HT1080 (cell line): ENCODE measurements at places on chromosomes 16 and 17.

GRCh38 chr17:8155996-8156245 lies 3.7 kb upstream of the PER1 start:
- no peak for DNase-seq

DNA sequence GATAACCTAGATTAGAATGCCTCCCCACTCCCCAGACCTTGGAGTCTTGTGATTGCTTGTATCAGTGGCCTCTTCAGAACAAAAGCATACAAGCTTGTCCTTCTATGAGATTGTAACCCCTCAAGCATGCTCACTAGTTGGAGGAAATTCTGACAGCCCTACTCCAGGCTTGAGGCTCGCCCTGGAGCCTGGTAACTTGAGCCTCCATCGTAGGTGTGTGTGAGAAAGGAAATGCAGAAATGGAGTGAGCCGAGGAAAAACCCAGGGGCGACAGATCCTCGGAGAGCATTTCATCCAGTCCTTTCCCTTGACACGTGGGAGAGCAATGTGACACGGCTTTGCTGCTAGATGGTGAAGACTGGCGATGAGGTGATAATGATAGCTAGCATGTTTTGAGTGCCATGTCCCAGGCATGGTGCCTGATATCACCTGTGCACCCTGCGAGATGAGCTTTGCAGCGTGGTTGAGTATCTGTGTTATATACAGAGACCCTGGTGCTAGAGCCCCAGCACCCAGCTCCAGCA lies 31.2 kb downstream of the GNAO1 start:
- no peak for DNase-seq

GRCh38 chr16:69865701-69866100 lies 85.4 kb upstream of the CLEC18A start:
- peak; percentile 72 for DNase-seq

GRCh38 chr17:79244665-79245064 lies 170.0 kb downstream of the ENGASE start:
- no peak for DNase-seq

DNA sequence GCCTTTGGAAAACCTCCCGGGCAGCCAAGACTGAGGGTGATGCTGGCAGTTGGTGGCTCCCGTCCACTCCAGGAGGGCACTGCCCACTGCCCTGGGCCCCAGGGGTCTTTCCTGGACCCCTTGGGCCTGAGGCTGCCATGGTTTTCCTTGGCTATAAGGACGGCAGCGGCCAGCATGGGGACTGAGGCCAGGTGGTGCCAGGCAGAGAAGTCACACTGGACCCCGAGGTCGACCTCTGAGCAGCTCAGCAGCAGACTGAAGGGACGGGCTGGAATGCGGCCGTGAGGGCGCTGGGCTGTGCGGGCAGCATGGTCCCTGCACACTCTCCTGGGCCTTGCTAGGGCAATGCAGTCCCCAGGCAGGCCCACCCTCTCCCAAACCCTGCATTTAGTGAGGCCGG lies 55.6 kb upstream of the GNG13 start:
- DNase-seq, result no peak

DNA sequence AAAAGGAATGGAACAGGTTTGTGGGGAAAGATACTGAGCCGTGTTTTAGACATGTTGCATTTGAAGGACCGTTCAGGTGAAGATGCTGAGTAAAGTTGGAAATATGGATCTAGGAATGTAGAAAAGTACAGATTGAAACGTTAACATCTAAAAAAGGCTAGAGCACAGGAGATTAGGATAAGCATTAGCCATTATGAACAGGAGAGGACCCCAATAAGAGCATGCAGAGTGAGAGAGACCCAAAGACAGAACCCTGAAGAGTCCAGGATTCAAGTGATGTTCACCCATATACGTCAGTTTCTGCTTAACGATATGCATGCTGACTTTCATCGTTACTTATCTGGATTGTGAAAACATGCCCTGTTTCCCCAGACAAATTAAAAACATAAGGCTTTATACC lies 140.5 kb downstream of the STX8 start:
- DNase-seq, result no peak

DNA sequence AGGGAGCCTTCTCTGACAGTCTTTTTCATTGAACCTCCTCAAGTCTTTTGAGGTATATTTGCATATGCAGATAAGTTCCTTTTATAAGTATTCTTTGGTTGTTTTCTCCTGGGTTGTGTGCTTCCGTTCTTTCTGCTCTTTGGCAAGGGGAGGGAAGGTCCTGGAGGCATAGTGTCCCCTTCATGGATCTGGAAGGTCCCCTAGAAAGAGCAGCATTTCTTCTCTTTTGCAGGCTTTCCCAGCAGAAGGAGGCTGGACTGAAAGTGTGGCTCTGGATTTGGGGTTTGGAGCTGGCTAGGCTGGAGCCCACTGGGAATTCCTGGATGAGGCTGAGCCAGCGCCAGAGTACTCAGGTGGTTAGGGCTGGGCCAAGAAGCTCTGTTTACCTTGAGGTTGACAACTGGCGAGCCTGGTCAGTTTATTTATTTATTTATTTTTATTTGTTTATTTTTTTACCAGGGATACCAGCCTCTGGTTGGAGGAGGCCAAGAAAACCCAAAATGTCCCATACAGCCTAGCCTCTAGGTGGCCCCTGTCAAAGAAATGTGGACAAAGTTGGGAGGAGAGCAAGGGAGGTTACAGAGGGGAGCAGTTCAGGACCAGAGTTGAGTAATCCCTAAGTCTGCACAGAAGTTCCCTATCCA lies 5.4 kb upstream of the TOP2A start:
- no peak for DNase-seq

DNA sequence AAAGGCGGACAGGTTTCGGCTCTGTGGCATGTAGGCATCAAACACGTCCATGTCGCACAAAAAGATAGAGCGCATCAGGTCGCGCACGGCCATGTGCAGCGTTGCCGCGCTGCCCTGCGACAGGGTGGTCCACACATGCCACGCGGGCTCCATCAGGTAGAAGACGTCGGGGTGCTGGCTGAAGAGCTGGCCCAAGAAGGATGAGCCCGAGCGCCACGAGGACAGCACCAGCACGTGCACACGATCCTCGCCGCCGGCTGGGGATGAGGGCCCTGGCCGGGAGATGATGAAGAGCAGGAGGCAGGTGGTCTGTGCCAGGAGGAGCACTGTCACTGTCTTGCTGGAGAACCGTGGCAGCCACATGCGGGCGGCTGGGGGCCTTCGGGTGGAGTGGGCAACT lies 5.9 kb downstream of the CHST5 start:
- no peak for DNase-seq

DNA sequence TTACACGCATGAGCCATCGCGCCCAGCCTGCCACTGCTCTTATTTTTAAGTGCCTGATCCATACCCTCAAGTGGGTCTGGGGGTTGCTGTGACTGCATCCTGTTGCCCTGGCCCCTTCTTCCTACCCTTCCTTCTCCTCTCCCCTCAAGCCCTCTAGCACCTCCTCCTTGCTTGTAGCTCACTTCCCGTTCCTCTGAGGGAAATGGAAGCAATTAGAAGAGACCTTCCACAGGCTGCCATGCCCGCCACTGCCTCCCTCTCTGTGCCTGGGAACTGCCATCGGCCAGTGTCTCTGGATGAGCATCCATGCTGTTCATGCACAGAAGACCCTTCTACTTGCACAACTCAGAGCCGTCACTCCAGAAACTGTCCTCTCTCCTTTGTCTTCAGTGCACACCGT lies 10.6 kb upstream of the TFAP4 start:
- no peak for DNase-seq

GRCh38 chr17:56979091-56979480 lies 1.2 kb downstream of the SCPEP1 start:
- DNase-seq, result no peak

- no peak for DNase-seq
Observed at GRCh38 chr16:61836804-61837393, 199.3 kb downstream of the CDH8 start.

- DNase-seq, result no peak
Observed at GRCh38 chr16:575354-576196, 5.8 kb downstream of the PIGQ start.

DNA sequence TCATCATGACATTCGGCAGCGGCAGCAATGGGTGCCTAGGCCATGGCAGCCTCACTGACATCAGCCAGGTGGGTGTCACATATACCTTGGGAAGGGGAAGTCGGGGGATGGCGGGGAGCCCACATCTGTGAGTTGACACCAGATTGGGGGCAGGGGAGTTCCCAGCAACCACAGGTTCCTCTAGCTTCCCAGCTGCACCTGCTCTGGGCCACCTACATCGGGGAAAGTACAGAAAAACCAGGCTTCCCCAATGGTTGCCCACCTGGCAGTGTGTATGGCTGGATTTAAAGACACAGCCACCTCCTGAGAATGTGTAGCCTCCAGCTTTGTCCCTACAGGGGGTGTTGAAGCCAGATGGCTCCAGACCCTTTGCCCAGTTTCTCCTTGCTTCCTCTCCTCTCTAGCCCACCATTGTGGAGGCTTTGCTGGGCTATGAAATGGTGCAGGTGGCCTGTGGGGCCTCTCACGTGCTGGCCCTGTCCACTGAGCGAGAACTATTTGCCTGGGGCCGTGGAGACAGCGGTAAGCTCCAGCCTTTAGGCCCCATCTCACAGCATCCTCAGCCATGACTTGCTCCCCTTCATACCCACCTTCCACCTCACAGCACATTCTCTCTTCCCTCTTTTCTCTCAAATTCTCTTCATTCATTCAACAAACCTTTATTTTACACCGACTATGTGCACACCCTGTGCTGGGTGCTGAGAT lies 5.0 kb upstream of the TRAF4 start:
- DNase-seq, result no peak

GRCh38 chr16:57528499-57529390 lies 7.6 kb downstream of the CCDC102A start:
- no peak for DNase-seq

DNA sequence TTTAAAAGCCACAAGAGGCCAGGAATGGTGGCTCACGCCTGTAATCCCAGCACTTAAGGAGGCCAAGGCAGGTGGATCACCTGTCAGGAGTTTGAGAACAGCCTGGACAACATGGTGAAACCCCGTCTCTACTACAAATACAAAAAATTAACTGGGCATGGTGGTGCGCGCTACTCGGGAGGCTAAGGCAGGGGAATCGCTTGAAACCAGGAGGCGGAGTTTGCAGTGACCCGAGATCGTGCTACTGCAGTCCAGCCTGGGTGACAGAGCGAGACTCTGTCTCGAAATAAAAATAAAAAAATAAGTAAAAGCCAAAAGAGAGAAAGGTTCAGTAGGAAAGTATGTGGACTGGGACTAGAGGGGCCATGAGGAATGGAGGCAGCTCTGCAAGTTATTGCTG lies 13.1 kb upstream of the ITGAL start:
- DNase-seq, result no peak

- DNase-seq, result no peak
Observed at GRCh38 chr16:53517851-53518250, 14.8 kb upstream of the AKTIP start.

DNA sequence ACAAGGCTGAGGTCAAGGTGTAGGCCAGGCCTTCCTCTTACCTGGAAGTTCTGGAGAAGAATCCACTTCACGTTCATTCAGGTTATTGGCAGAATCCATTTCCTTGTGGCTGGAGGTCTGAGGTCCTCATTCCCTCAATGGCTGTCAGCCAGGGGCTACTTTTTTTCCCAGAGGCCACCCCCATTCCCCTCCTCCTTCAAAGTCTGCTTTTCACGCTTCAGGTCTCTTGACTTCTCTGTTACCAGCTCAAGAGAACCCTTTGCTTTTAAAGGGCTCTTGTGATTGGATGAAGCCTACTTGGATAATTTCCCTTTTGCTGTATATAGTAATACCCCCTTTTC lies 55.1 kb upstream of the LGALS9 start:
- no peak for DNase-seq

GRCh38 chr17:83036666-83037065 lies 42.7 kb upstream of the METRNL start:
- no peak for DNase-seq

DNA sequence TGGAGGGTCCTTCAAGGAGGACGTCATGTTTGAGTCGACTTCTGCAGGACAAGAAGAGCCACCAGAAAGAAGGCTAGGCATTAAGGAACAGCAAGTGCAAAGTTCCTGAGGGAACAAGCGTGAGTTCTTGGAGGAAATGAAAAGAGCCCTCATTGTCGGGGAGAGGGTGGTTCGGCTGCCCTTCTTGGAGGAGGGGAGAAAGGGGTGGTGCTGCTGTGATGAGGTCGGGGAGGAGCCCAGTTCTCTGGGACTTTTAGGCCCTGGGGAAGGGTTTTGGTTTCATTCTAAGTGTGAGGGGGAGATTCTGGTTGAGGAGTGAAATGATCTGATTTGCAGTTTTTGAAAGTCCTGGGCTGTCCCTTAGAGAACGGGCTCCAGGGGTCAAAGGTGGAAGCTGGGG lies 4.1 kb downstream of the BICDL2 start:
- DNase-seq, result no peak

GRCh38 chr17:4043862-4044261 lies 79.6 kb upstream of the ATP2A3 start:
- no peak for DNase-seq

DNA sequence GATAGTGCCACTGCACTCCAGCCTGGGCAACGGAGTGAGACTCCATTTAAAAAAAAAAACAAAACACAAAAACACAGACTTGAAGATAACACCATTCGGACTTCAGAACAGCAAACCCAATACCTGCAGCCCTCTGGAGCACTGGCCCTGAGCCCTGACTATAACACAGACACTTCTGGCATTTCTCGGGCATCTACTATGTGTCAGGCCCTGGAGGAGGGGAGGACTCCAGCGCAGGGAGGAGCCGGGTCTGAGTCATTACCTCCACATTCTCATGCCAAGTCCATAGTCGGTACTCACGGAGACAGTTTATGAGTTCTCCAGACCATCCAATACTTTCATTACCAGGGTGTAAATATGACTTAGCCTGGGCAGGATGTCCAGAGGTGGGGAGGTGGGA lies 48.8 kb downstream of the PITPNM3 start:
- peak; percentile 85 for DNase-seq

DNA sequence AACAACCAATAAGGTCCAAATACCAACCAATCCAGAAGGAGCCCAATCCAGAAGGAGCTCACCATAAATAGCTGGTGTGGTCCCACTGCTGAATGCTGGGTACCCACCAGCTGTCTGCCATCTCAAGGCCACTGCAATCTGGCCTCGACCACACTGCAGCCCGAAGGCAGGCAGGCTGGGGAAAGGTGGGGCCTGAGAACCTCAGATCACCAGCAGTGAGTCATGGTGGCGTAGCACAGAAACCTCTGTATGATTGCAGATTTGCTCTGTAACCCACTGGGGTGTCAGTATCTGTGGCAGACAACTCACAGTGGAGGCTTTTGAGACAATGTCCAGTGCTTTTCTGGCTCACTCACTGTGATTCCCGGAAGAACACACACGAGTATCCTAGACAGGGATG lies 14.7 kb upstream of the CMTR2 start:
- DNase-seq, result peak; percentile 74

- peak; percentile 68 for DNase-seq
Observed at GRCh38 chr16:30368122-30368791, 2.0 kb downstream of the TBC1D10B start.

GRCh38 chr17:1546292-1546922 lies 16.2 kb downstream of the PITPNA start:
- no peak for DNase-seq

GRCh38 chr17:19271780-19272357 lies 34.7 kb downstream of the EPN2 start:
- DNase-seq, result no peak
